Suppressor macrophage (primary cell): ENCODE measurements at places on chromosomes 1 and 21.
A peak's percentile ranks its signal among the peaks of the same experiment; 100 is the strongest.

GRCh38 chr21:45110873-45111624 lies 36.7 kb downstream of the ADARB1 start:
- peak; percentile 71 for DNase-seq

- no peak for DNase-seq
Measured at GRCh38 chr1:215719552-215719951, 152.4 kb downstream of the KCTD3 start.

DNA sequence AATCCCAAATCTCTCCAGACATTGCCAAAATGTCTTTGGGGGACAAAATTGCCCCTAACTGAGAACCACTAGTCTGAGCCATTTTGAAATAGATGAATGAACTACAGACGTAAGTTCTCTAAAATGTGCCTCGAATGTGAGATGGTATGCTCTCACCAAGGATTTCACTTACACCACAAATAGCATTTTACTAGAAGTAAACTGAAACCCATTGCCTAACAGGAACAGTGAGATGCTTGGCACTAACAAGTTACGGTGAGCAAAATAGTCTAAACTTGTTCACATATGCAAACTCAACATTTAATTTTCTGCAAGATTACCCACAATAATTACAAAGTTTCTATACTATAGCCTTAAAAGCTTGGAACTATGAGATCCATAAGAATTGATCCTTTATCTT lies 343.6 kb upstream of the ESRRG start:
- no peak for DNase-seq

DNA sequence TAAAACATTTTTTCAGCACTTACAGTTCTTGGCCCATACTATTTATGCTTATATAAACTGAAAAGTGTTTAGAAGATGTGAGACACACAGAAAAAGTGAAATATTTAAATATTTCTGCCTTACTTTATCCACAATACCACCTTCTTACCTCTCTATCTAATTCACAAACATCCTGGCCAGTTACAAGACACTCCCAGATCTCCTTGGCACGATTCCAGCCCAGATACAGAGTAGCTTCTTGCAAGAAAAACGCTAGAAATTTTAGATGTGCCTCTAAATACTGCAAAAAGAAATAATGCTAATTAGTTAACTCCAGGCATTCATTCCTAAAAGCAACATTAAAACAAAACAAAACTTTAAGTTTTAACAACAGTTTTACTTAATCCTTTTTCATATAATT lies 68.4 kb downstream of the USP24 start:
- DNase-seq = peak; percentile 25

GRCh38 chr1:90616395-90616794 lies 100.7 kb downstream of the BARHL2 start:
- DNase-seq = no peak

DNA sequence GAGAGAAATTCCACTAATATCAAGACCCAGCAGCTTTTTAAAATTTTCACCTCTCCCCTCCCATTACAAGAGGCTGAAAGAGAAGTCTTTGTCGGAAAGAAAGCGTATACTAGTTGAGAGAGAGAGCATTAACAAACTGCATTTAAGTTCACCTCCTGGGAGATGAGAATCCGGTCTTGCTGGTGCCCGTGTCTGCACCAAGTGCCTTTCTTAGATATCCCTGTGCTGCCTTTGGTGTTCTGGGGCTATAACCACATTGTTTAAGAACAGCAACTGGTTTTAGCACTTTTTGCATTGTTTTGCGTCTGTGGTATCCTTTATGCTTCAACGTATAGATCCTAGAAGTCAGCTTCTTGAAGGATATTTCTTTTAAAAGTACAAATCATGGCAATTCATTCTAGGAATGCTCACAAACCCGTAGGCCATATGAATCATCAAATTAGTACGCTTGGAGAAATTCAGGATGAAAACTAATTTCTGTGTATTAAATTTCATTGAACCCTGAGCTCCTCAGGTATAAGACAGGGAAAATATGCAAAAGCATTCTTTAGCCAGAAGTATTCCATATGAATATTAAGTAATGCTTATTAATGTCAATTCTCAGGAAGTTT lies 3.4 kb upstream of the RPE65 start:
- no peak for DNase-seq

DNA sequence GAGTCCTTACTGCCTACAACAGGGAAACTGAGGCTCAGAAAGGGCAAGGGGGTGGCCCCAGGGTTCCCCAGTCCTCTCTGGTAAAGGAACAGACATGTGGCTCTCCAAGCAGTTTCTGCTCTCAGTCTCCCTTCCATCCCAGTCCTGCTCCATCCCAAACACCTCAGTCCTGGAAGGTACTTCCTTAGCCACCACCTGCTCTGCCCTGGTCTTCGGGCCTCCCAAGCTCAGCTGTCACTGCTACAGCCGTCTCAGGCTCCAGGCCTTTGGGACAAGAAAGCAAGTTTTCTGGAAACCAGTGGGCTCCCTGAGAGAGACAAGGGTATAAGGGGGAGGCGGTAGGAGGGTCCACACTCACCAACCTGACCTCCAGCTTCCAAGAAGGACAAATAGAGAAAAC lies 23.1 kb upstream of the ADGRB2 start:
- no peak for DNase-seq
